NCI-H774 (cell line): ENCODE measurements at places on chromosomes 4 and X.

DNA sequence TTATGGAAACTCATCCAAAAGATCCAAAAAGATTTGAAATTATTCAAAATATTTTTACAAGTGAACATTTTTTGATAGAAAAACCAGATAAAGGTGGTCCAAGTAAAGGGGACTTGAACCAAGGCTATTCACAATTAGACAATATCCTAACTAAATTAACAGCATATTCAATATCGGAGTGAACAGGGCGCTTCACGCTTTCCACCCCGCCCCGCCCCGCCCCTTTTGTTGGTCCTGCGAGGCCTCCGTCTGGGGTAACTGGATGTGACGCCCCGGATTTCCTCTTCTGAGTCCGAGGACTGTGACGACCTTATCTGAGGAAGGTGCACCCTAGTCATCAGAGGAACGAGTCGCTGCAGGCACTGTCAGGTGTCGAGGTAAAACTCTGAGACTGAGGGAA is at the start of gene MAGEB16:
Gene MAGEB16 (plus strand): TSS at position 301 of the 400 bp plus-strand sequence. CDS start 3,855 bp downstream, outside the sequence.
- DNase-seq, result no peak

- no peak for DNase-seq
These were observed 18.7 kb downstream of the RASGEF1B start for GRCh38 chr4:81453024-81453423.

DNA sequence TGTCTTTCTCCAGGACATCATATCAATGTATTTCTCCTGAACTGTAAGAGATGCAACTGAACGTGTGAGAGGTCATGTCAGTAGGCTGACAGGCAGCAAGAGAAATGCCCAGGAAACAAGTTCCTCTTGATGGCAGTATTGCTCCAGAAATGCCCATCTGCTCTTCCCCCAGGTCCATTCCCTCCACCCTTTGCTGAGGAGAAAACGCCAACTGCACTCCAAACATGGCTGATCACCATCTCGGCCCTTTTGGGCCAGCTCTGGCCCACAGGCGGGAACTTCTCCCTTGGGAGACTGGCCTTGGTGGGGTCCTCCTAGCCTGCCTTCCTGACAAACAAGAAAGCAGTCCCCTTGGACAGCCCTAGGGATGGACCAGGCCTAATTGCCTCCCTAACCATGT is 276.5 kb upstream of the AGTR2 start:
- peak; percentile 15 for DNase-seq

- no peak for DNase-seq
These were observed 7.3 kb downstream of the TRIM75 start for GRCh38 chr4:165060938-165061337.

- DNase-seq, result no peak
These were observed 295.4 kb downstream of the PACRGL start for GRCh38 chr4:20995610-20996009.

GRCh38 chrX:64850371-64851082 is 125.7 kb downstream of the ZC4H2 start:
- DNase-seq, result no peak

GRCh38 chr4:38452009-38452408 is 212.0 kb upstream of the KLF3 start:
- DNase-seq, result no peak

- DNase-seq, result no peak
These were observed 42.0 kb downstream of the TEC start for GRCh38 chr4:48227662-48228061.

DNA sequence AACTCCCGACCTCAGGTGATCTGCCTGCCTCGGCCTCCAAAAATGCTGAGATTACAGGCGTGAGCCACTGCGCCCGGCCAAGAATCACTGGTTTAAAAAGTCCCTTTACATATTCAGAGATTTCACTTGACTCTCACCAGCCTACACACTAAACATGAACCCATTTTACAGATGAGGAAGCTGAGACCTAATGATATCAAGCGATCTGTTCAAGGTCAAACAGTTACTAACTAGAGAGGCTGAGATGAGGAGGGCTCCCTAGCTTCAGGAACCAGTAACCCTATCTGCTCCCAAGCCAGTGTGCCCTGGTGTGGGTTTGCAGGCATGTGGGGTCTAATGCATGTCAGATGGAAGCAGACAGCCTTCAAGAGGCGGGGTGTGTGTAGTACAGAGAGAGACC is 59.6 kb upstream of the AFAP1 start:
- DNase-seq, result no peak

- no peak for DNase-seq
These were observed 62.1 kb upstream of the ANTXR2 start for GRCh38 chr4:80134936-80135701.

DNA sequence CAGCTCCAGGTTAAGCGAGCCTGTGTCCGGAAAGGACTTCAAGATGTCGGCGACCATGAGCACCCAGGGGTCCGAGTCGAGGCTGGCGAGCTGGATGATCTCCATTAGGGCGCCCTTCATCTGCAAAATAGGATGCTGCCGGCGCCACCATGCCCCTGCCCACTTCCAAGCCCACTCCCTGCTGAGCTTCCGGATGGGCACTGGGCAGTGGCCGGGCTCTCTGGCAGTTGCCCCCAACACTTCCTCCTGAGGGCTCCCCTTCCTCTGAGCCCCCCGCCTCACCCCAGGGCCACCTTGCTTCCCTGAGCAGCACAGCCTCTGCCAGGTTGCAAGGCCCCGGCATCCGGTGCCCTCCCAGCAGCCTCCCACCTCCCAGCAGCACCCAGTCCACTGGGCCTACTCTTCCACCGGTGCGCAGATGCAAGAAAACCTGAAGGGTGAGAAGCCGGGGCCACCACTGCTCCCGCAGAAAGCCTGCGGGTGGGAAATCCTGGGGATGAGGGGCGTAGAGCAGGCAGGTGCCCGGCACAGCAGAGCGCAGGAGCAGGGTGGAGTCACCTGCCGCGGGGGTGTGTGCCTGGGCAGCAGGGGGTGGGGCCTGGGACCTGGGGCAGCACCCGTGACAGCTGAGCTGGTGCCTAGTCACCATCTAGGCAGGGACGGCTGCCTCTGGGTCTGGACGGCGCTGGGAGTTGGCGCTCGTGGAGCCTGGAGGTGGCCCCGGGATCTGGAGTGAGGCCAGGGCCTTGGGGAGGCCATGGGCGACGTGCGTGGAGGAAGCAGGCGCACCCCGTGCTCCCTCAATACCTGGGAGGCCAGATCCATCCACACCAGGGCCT is 17.0 kb downstream of the NELFA start:
- no peak for DNase-seq

DNA sequence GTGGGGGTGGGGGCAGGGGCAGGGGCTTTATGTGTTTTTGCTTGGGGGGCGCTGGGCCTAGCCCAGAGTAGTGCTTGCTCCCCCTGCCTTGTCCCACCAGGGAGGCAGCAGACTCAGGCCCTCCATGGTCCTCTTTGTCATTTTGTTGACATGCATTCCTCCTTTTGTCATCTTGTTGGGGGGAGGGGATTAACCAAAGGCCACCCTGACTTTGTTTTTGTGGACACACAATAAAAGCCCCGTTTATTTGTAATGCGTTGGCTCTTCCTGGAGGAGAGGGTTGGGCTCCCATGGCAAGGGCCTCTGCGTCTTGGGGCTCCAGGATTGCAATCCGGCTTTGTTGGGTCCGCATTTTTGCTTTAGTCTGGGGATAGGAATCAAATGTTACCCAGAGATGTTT is 2.2 kb downstream of the EMD start:
- DNase-seq, result no peak

- no peak for DNase-seq
These were observed 36.7 kb upstream of the GRXCR1 start for GRCh38 chr4:42855779-42856178.

DNA sequence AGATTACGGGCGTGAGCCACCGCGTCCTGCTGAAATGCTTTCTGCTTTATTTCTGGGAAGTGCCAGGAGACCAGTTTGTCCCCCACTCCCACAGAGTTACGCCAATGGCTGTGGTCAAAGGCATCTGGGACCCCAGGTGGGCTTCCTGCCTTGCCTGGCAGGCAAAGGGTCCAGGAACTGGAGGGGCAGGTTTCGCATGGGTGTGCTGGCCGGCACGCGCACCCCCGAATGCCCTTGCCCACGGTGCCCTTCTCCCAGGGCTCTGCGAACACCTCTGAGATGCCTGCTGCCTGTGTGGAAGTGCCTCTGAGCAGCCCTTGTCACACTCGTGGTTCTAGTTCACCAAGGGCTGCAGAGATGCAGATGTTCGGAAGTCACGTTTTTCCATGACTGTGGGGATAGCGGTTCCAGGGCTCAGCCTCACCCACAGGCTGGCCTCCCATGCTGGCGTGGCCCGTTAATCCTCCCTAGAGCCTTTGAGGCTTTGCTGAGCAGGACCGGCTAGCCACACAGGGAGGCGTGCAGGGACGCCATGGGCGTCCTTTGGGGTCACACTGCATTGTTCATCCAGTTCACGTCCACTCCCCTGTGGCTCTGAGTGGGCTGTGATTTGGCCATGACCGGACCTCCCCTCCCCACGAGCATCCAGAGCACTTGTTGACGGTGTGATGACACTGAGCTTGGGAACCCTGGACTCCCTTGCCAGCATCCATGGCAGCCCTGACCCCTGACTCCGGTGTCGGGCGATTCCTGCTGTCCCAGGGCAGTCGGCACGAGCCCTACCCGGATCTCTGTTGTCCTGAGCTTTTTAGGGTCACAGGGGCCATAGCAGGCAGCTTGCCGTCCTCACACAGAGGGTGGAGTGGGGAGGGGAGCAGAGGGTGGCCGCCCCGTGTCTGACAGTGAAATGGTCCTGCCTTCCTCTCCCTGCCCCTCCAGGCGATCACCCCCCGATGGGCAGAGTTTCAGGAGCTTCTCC is 12.7 kb upstream of the ADD1 start:
- no peak for DNase-seq

DNA sequence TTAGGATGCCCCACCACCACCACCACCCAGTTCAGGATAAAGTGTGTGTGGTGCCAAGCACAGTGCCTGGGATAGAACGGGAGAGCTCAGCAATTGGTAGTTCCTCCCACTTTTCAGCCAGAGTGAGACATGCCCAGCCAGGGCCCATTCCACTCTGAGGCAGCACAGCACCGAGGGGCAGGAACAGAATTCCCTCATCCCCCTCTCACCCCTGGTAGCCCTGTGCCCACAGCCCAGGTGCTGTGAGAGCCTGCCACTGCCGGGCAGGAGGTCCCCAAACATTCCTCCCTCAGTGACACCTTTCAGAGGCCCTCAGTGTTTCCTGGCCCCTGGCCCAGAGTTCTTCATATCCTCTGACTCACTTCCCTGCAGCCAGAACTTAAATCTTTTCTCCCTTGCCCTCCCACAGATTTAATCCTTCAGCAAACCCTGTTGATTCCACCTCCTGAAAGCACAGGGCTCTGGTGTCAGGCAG is 8.1 kb downstream of the RIPPLY1 start:
- DNase-seq, result no peak

- no peak for DNase-seq
These were observed 323.2 kb upstream of the PCDH7 start for GRCh38 chr4:30396772-30397475.

DNA sequence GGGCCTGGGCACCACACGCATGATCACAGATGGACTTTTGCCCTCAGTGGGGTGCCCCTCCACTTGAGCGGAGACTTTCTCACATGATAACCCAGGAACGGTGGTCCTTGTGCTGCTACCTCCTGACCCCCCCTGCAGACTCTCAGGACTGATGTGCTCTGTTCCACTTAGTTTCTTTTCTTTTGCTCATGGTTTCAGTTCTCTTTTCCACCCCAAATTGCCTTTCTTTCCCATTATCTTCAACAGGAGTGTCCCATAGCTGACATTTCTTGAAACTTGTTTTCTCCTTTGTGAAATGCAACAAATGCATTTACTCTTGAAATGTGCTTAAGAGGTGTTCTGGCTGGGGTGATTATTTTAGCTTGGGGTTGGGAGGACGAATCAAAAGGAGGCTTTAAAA is 9.0 kb downstream of the MPC1L start:
- DNase-seq, result no peak

- DNase-seq, result no peak
These were observed 60.8 kb upstream of the FHL1 start for GRCh38 chrX:136086521-136086920.

- no peak for DNase-seq
These were observed 256.5 kb downstream of the C4orf33 start for GRCh38 chr4:129352480-129352879.

DNA sequence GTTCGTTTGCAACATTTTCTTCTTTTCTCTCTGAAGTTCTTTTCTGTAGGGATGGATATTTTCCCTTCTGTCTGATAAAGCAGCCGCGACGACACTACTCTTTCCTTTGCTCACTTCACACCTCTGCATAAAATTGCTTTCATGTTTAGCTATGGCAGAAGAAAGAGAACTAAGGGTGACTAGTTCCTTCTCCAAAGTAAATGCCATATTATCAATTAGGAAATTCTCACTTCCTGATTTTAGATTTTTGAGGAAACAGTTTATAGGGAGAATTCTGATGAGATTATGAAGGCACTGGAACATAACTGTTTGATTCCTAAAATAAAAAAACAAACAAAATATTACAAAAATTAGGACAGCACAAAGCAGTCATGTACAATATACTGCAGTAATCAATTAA is 29.2 kb downstream of the FANCB start:
- DNase-seq, result no peak

GRCh38 chrX:33307911-33308354 is 96.6 kb upstream of the DMD start:
- DNase-seq, result no peak

DNA sequence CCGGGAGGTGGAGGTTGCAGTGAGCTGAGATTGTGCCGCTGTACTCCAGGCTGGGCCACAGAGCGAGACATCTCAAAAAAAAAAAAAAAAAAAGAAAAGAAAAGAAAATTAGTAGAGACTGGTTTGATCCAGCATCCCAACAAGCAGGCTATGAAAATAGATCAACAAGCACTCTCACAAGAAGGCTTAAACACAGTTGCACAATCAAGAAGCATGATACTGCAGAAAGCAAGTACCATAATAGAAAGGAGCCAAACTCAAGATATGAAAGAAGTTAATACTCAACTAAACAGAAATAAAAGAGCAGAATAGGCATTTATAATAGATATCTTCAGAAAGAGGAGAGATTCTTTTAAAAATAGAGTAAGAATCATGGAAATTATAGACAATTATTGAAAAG is 10.6 kb downstream of the TLR6 start:
- DNase-seq, result no peak

- DNase-seq, result no peak
These were observed 935.7 kb downstream of the RAPGEF2 start for GRCh38 chr4:160038615-160039014.

GRCh38 chr4:30295652-30296051 is 424.5 kb upstream of the PCDH7 start:
- no peak for DNase-seq

DNA sequence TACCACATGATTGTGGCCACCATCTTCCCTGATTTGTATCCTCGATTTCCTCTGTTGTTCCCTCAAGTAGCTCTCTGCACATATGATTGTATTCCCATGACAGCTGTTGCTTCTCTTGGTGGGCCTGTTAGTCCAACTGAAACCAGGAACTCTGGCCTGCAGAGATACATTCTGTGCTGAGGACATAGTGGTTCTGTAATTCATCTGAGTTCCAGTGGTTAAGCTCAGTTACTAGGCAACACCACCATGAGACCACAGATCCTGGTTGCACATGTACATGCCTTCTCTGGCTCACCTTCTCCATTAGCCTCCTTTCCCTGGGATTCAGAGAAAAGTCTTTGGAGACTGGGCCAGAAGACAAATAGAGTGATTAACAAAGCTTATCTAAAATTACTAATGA is 172.1 kb upstream of the SLC7A11 start:
- DNase-seq, result no peak
